ENCODE measurements at places on chromosomes 7 and 10. TPM values are rescaled to one million over a fixed set of nuclear protein-coding genes. Genes with fewer than 3 reads are reported as not detected.

Gene DHTKD1
- 26.0 TPM for total RNA-seq

Gene ARHGAP12
- 40.7 TPM for total RNA-seq

Gene CRYGN
- not detected for total RNA-seq

Gene ARID5B
- total RNA-seq: 3.1 TPM

Gene PILRA
- 0.41 TPM for total RNA-seq

Gene PIP
- total RNA-seq: not detected

Gene OR6V1
- not detected for total RNA-seq

Gene SPDYE2
- not detected for total RNA-seq

Gene AKR1C8
- total RNA-seq: not detected

Gene RADIL
- 2.2 TPM for total RNA-seq

Gene KAZALD1
- total RNA-seq: 35.4 TPM

Gene MYPN
- total RNA-seq: 0.64 TPM

Data from Caki2 (cell line).